ENCODE measurements at places on chromosomes 5 and 9. TPM values are rescaled to one million over a fixed set of nuclear protein-coding genes. Genes with fewer than 3 reads are reported as not detected.

GRCh38 chr5:39843767-39844166 is 419.0 kb upstream of the DAB2 start:
- DNase-seq = no peak

DNA sequence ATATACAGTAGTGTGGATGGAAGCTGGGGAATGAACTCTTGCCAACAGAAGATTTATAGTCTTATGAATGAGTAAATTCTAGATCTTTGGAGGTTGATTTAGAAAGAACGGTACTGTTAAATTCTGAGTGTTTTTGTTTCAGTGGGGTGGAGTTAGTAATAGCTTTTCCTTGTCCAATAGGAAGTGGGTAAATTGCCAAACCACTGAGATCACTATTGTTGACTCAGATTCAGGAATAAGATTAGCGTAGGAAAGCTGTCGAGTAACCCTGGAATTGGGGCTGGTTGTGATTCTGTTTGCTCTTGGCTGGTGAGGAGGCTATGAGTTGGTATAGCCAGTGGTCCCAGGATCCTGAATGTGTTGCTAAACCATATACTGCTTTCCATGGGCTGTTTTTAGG is 155.6 kb downstream of the ARHGAP26 start:
- no peak for DNase-seq

- DNase-seq = no peak
Observed at GRCh38 chr5:181164076-181164952, 16.9 kb downstream of the OR2V2 start.

Gene HSDL2
- 13.2 TPM for total RNA-seq

- no peak for DNase-seq
Observed at GRCh38 chr9:124770359-124771020, 621 bp downstream of the NR6A1 start.

DNA sequence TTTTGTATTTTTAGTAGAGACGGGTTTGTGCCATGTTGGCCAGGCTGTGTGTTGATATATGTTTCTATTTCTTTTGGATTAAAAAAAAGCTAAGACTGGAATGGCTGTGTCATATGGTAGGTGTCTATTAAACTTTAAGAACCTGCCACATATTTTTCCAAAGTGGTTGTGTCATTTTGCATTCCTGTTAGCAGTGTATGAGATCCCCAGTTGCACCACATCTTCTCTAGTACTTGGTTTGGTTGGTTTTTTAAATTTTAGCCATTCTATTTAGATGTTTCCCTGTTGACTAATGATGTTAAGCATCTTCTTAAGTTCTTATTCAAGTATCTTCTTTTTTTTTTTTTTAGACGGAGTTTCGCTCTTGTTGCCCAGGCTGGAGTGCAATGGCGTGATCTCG is 36.2 kb upstream of the MEGF9 start:
- DNase-seq = no peak

DNA sequence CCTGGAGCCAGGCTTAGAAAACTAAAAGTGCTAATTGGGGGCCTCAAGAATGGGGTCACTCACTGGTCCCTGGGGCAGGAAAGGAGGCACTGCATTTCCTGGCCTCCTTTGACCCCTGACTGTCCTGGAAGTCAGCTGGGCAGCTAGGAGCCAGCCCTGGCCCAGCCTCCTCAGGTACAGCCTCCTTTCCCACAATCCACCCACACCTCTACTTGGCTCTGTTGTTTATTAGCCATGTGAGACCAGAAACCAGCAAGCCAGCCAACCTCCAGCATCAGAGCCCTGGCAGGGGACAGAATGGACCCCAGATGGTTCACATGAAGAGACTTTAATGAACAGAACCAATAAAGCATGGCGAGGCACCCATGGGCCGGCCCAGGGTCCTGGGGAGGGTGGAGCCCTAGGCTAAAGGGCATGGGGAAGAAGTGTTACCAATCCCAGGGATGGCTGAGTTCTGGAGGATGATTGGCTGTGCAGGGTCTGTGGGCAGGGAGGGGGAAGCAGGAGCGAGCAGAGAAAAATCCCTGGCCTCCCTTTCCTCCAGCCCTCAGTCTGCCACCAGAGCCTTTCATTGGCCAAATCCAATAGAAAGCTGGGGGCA is 55.3 kb upstream of the ANGPTL2 start:
- DNase-seq = no peak

Gene MCIDAS
- total RNA-seq = 0.10 TPM

Gene APBA1
- 2.4 TPM for total RNA-seq

Gene TMEM232
- total RNA-seq = 0.61 TPM

- no peak for DNase-seq
Observed at GRCh38 chr9:23746317-23746716, 79.7 kb downstream of the ELAVL2 start.

DNA sequence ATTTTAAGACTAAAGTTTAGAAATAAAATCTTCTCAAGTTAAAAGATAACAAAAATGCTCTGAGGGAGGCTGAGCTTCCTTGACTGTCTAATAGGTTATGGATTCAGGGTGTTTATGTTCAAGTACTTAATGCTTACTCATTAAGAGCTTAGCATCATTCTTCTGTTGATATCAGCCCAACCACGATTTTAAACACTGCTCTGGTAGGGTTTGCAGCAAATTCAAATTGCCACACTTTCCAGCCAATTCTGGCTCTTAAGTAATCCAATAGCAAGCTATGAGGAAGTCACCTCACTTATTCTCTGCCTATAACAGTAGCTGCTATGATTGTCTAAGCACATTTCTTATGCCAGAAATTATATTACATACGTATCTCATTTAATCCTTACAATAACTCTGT is 191.0 kb upstream of the KIF2A start:
- no peak for DNase-seq

DNA sequence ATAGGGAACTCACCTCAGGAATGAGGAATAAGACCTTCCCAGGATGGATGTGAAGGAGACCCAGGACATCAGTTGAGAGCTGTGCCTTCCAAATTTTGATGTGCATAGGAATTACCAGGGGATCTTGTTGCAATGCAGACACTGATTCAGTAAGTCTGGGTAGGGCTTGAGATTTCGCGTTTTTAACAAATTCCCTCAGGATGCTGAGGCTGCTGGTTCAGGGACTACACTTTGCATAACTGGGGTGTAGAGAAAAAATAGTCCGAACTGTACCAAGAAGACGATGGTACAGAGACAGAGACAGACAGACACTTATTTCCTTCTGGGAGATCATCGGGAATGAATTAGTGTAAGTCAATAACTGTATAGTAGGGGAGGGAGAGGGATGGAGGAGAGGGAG is 82.3 kb upstream of the FREM1 start:
- no peak for DNase-seq

DNA sequence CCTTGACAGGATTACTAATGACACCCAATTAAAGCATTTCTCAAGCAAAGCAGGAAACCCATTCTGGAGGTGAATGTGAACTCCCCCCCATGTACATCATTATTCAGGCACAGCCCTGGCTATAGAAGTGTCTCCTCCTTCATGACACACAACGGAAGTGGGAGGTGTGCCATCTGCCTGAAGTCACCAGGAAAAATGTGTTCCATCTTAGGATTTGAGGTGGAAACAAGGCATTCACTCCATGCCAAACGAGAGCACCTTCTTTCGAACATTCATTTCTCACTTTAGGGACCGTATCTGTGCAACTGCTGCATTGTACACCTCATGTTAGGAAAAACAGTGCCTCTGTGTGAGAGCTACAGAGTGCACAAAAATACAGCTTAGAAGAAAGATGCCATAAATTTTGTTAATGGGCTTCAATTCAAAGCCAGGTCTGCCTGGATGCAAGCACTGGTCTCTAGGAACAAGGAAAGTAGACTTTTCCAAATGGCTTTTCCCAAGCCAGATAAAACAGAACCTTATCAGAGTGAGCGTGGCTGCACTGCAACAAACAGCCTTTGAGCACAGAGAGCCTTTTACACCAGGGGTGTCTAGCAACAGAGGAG is 19.4 kb downstream of the GOLM1 start:
- DNase-seq = no peak

GRCh38 chr9:68489646-68490045 is 51.0 kb downstream of the TMEM252 start:
- no peak for DNase-seq

Gene ERCC6L2
- total RNA-seq = 33.7 TPM

DNA sequence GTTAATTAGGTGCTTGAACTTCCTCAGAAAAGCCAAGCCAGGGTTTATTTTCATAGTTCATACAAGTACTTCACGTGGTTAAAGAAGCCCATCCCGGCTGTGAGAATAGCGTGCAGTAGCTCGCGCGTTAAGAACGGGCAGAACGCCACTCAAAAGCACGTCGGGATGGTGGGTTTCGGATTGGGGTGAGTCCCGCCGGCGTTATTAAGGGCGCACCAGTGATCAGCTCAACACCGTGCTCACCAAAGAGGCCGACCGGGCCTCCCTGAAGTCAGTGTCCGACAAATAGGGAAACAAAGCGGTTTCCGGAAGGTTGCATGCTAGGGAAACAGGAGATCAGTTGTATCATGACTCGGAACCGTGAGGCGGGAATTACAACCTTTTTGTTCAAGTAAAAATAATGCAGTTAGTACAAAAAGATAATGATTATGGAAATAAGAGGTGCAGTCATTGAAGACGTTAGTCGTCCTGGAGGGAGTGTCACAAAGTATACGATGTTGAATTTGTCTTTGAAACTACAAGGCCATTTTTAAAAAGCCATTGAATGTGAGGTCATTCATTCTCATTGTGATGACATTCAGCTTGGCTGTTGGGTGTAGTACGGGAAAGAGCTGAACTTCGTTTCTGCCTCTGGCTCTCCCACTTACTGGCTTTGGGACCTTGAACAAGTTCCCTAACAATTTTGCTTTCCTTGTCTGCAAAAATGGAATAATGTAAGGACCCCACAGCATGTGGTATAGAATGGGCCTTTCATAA is 992 bp downstream of the SETD9 start:
- DNase-seq = no peak

Gene KIF27
- total RNA-seq = 2.9 TPM

GRCh38 chr5:6837519-6838110 is 124.4 kb downstream of the TENT4A start:
- no peak for DNase-seq

DNA sequence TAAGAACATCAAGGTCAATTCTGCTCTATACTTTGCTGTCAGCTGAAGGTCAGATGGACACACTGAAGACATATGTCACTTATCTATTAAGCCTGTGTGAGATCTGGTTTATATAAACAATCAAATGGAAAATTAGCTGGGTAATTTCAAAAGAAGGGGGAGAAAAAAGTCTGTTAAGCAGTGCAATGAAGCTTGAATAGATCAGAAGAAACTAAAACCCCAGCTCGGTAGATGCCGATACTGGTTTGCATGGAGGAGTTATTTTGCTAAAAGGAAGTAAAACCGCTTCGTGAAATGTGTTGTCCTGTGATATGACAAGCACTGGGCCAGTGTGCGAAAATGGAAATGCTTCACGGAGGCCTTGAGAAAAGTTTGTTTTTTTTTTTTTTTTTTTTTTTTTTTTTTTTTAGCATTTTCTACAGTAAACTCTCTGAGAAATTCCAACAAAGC is 148.8 kb downstream of the MEF2C start:
- DNase-seq = no peak

Gene SPINK4
- total RNA-seq = not detected

Gene PLK2
- 37.4 TPM for total RNA-seq

Data from activated T-helper 1 cell treated with anti-CD3 and anti-CD28 coated beads, Interleukin-12 subunit alpha, Interleukin-12 subunit beta, Interleukin-2, Interleukin-4 antibody, amounts not matched to agents 30 ng/mL and 10 ng/mL and 1 ng/mL, durations not matched to agents 14 hours and 24 hours and 36 hours (primary cell).